ENCODE measurements at places on chromosomes 2 and 18. TPM values are rescaled to one million over a fixed set of nuclear protein-coding genes. Genes with fewer than 3 reads are reported as not detected.

The REG1B gene
- not detected for polyA plus RNA-seq

The FAM124B gene
- polyA plus RNA-seq = 0.38 TPM

The EGR4 gene
- 0.23 TPM for polyA plus RNA-seq

The KATNAL2 gene
- not detected for polyA plus RNA-seq

The SPHKAP gene
- not detected for polyA plus RNA-seq

The PRSS56 gene
- not detected for polyA plus RNA-seq

The MTLN gene
- polyA plus RNA-seq = 56.1 TPM

The BOK gene
- not detected for polyA plus RNA-seq

The OR6B2 gene
- not detected for polyA plus RNA-seq

The ATP9B gene
- polyA plus RNA-seq = 14.7 TPM

DNA sequence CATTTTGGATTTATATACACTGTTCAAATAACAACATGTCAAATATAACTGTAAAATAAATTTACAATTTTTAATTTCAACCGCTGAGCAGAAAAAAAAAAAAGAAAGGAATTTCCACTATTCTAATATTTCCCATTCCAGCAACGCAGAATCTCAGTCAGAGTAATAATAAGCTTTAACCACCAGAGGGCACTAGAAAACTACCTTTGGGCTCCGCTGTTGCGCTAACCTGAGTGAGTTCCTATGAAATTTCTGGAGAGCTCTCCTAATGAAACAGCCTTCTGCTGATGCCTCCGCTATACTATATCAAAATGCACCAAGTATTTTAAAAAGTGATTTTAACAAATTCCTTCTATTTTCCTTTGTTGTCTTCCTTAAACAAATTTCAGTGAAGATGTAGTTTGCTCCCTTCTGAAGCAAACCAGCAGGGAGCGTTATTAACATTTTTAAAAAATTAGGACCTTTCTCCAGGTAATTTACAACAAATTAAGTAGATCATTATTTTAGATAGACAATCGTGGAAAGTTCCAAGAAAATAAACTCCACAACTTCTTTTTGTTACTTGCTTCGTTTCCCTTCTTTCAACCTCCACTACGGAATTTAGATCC lies 23.0 kb downstream of the ERMN start:
- peak; percentile 49 for DNase-seq

- DNase-seq = no peak
Measured at GRCh38 chr2:187819624-187820023, 265.4 kb upstream of the TFPI start.

GRCh38 chr2:209381091-209381490 lies 42.8 kb upstream of the MAP2 start:
- no peak for DNase-seq

- DNase-seq = no peak
Measured at GRCh38 chr2:20231598-20232026, 6.7 kb upstream of the SDC1 start.

DNA sequence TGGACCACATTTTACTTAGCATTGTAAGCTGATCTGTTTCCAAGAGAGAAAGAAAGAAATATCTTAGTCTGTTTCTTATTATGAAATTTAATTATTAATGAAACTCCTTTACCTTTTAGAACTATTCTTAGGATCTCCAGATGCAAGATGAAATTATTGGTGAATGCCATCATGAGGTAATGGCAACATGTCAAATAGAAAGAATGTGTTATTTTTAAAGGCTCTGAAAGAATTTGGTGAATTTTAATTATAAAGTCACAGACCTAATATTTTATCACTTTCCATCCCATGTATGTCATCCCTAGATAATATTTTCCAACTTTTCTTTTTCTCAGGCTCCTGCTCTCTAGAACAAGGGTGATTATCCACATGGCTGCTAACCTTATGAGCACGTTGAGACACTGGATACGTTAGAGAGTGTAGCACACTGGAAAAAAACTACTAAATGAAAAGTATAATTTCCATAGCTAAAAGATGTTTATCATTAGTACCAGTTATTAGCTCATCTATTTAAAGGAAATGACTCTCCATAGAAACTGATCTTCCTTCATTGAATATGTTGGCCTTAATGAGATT lies 95.2 kb upstream of the SCG2 start:
- DNase-seq = no peak

DNA sequence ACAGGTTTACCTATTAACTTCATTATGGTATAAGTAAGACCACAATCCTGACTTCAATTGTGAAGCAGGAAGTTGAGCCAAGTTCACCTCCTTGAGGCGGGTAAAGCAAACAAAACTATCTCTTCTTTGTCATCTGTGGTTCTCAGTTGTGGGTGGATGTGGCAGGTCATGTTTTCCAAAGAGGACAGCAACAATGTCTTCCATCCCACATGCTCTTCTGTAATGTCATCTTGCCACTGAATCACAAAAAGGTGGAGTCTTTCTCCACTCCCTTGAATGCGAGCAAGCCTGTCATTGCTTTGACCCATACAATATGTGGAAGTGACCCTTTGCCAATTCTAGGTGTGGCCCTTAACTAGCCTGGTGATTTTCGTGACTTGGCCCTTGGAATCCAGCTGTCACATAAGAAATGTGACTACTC lies 98.7 kb downstream of the GRB14 start:
- no peak for DNase-seq
